ENCODE measurements at places on chromosomes 12 and 14. TPM values are rescaled to one million over a fixed set of nuclear protein-coding genes. Genes with fewer than 3 reads are reported as not detected.

TAS2R42 gene
- not detected for total RNA-seq

PROX2 gene
- not detected for total RNA-seq

SMCO3 gene
- total RNA-seq: 1.2 TPM

LRRC74A gene
- total RNA-seq: not detected

SUOX gene
- total RNA-seq: 12.6 TPM

TTC9 gene
- 1.8 TPM for total RNA-seq

ARHGAP9 gene
- 0.33 TPM for total RNA-seq

LRRC10 gene
- not detected for total RNA-seq

RPGRIP1 gene
- not detected for total RNA-seq

ACSS3 gene
- 18.0 TPM for total RNA-seq

FSCB gene
- not detected for total RNA-seq

Measured in smooth muscle cell of the pulmonary artery (primary cell).